ENCODE measurements at places on chromosomes 4 and X. TPM values are rescaled to one million over a fixed set of nuclear protein-coding genes. Genes with fewer than 3 reads are reported as not detected.
A peak's percentile ranks its signal among the peaks of the same experiment; 100 is the strongest.

GRCh38 chr4:128590034-128590740 lies 219.3 kb upstream of the JADE1 start:
- DNase-seq: no peak

DNA sequence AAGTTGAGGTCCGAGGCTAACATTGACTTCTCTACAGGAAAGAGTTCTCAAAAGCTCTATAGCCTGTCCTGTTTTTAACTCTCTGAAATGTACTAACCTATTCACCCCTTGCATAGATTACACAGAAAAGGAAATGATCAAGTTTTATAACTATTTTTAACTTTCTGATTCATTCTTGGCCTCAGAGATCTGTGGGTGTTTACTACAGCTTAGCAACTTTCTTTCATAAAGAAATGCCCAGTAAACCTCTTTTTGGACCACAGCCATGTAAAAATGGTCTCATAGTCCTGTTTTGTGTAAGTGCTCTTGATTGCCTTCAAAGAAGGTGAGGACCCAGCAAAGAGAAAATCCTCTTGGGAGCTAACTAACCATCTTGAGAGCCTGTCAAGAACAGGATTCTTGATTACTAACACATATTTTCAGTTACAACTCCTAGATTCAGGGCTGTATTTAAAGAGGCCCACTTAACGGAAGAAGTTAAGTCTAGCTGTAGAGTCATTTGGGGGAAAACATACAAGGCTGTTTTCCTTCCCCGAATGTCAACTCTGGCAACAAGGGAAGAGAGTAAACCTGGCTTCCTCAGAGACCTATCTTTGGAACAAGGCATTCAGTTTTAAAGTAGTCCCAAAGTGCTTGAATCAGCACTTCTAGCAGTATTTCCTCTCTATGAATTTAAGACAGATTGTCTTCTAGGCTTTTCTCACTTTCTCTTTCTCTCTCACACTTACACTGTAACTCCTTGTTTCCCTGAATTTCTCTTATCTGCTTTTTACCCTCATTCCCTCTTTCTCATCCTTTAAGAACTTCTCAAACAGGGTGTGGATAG lies 78.2 kb downstream of the IL21 start:
- DNase-seq: no peak

- DNase-seq: no peak
Measured at GRCh38 chr4:136768925-136769275, 763.4 kb downstream of the PCDH18 start.

GPM6B gene
- 5.2 TPM for total RNA-seq

- DNase-seq: no peak
Measured at GRCh38 chrX:15098505-15098904, 171.4 kb downstream of the ASB9 start.

LAS1L gene
- total RNA-seq: 27.4 TPM

- no peak for DNase-seq
Measured at GRCh38 chr4:76546327-76546726, 111.3 kb downstream of the SHROOM3 start.

- DNase-seq: peak; percentile 12
Measured at GRCh38 chr4:8637456-8637984, 45.0 kb downstream of the CPZ start.

GRCh38 chr4:188552741-188553275 lies 413.6 kb downstream of the TRIML1 start:
- no peak for DNase-seq

- no peak for DNase-seq
Measured at GRCh38 chr4:140053185-140053584, 100.8 kb downstream of the MAML3 start.

VCX3A gene
- not detected for total RNA-seq

GRCh38 chrX:118502161-118502789 lies 6.7 kb downstream of the DOCK11 start:
- DNase-seq: no peak

DNA sequence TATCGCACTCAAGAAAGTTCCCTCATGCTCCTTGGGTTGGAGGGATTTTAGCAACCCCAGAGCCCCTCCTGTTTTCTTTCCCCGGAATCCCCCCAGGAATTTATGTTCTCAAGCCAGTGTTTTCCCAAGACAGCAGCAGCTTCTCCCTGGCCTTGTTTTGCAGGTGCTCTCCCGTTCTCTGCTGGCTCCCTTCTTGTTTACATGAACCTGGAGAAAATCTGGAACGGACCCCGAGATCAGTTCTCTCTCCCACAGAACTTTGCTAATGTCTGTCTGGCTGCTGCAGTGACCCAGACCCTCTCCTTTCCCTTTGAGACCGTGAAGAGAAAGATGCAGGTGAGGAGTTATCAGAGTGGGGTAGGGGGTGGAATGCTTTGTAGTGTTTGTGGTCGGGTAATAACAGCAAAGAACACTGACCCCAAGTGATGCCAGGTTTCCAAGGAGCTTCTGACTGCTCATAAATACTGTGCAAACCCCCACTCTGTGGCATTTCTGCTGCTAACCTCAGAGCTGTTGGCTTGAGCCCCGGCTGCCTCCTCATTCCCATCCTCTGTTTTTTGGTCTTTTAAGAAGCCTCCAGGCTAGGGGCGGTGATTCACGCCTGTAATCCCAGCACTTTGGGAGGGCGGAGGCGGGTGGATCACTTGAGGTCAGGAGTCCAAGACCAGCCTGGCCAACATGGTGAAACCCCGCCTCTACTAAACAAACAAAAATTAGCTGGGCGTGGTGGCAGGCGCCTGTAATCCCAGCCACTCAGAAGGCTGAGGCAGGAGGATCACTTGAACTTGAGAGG lies 11.1 kb downstream of the SLC25A43 start:
- DNase-seq: no peak

GASK1B gene
- total RNA-seq: 12.6 TPM

- DNase-seq: no peak
Measured at GRCh38 chr4:69836287-69836686, 23.7 kb downstream of the SULT1E1 start.

CCDC110 gene
- total RNA-seq: not detected

DNA sequence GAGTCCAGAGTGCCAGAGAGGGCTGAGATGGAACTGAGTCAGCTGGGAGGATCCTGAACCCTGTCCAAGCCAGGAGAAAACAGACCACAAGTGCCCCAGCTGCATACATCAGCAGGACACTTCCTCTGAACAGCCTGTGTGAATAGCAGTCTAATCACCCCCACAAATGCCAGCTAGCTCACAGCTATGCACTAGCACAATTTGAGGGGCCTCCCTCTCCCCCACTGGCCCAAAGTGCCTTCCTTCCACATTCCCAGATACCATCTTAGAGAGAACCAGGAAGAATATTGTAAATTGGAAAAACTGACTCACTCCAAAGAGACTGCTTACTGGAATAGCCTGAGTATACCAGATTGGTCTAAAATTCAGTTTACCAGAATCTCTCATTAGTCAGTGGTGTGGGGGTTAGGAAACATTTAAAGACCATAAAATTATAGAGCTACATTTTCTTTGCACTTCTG lies 292.6 kb upstream of the KLF3 start:
- DNase-seq: no peak

GRCh38 chr4:10243856-10244255 lies 127.3 kb upstream of the WDR1 start:
- DNase-seq: no peak

DNA sequence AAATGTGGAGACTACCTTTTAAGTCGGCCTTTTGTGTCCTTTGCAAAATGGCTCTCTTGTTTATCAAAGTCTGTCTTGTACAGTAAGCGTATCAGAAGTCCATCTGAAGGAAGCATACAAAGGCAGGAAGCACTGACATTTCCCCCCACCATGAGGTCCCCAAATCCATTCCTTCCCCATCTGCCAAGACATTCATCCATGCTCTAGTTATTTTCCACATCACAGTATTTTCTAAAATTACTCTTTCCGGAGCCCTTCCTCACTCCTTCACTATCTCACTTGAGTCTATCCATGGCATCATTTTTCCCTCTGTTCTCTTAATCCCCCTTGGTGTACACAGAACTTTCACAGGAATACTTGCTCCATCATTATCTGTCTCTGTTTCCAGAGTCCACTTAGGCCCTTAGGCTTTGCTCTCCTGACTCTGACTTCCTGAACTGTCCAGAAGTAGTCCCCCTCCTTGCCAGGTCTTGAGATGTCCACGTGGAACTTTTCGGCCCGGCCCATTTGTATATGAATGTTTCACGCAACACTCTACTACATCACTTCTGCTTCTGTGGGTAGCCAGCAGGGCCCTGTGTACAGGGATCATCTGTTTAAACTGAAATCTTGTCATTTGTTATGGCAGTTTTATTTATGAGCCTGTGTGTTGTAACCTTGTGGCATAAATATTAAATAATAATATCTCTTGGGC lies 2.1 kb downstream of the SEL1L3 start:
- peak; percentile 82 for DNase-seq

FGFBP2 gene
- total RNA-seq: 4.0 TPM

- DNase-seq: no peak
Measured at GRCh38 chr4:147735413-147736301, 3.8 kb downstream of the ARHGAP10 start.

DNA sequence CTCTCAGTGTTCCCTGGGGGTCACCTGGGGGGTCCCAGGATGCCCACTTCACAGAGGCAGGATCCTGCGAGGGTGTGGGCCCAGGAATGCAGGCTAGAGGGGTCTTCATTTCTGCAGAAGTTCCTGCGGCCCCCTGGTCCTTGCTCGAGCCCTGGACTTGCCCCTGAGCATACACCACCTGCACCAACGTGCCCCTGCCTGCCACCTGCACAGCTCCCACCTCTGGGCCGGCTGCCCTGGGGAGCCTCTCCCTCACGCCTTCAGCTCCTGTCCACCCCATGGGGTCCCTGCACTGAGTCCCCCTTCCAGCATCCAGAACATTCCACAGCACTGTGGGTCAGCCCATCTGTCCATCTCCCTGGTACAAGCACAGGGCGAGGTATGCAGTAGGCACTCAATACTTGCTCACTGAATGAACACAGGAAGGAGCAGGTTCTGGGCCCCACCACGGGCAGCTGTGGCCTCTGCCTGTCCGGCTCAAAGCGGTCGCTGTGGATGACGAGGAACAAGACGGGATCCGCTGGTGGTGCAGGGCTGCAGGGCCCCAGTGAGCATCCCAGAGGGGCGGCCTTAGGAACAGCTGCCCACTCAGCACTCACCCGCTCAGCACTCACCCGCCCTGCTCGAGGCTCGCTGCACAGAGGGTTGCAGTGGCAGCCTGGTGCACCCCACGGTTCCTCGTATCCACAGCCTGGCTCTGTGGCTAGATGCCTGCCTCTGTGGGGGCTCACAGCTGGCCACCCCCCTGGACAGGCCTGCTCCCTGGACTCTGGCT lies 70.5 kb upstream of the MXD4 start:
- DNase-seq: no peak

- DNase-seq: no peak
Measured at GRCh38 chrX:10212395-10212794, 55.6 kb downstream of the CLCN4 start.

SHROOM3 gene
- 98.5 TPM for total RNA-seq

GRCh38 chr4:38625508-38625907 lies 38.5 kb upstream of the KLF3 start:
- DNase-seq: no peak

- no peak for DNase-seq
Measured at GRCh38 chr4:123232439-123232838, 164.2 kb upstream of the SPRY1 start.

DNA sequence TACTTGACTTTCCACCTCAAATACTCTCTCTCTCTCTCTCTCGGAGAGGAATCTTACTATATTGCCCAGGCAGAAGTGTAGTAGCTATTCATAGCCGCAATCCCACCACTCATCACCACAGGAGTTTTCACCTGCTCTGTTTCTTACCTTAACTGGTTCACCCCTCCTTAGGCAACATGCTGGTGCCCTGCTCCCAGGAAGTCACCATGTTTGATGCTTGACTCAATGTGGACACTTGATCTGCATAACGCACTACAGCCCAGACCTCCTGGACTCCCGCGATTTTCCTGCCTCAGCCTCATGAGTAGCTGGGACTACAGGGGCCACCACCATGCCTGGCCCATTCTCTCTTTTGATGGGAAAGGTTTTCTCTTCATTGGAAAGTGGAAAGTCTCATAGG lies 271.8 kb downstream of the FBXW7 start:
- DNase-seq: no peak

SMIM10L2A gene
- 2.1 TPM for total RNA-seq

DNA sequence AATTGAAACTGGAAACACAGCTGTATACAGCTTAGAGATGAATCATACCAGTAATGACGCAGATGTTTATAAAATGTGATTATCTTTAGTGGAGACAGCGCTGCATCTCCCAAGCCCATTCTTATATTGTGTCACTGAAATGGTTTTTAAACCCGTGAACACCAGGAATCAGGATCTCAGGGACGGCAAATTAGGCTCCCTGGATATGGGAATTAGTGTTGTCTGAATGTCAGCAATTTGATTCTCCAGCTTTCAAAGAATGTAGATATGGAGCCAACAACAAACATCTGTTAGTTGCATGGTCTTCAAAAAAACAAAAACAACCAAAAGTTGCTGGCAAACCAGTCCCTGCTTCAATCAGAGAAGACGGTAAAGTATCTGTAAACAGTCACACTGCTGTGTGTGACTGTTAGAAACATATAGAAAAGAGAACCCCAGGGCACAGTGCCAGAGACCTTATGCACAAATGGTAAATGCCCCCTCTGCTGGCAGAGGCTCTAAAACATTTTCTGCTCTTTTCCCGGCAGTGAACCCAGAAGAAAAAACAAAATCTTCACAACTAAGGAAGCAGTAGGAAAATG lies 351.9 kb upstream of the FTHL17 start:
- no peak for DNase-seq

DNA sequence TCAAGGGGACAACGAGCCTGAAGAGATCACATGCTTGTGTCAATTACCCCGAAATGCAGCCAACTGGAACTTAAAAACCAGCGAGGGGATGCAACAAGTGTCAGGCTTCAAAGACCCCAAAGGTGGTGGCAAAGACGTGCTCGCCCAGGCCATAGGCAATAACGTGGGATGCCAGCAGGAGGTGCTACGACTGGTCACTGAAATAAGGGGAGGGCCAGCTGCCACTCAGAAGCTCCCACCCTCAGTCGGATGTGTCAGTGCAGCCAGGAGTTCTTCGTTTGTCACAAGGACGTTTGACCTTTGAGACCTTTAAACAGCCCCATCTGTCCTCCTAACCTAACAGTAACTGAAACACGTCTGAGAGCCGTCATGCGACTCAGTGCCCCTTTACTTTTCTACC lies 556.8 kb upstream of the PCDH10 start:
- DNase-seq: no peak

GRCh38 chr4:188573104-188573503 lies 433.9 kb downstream of the TRIML1 start:
- DNase-seq: no peak

DNA sequence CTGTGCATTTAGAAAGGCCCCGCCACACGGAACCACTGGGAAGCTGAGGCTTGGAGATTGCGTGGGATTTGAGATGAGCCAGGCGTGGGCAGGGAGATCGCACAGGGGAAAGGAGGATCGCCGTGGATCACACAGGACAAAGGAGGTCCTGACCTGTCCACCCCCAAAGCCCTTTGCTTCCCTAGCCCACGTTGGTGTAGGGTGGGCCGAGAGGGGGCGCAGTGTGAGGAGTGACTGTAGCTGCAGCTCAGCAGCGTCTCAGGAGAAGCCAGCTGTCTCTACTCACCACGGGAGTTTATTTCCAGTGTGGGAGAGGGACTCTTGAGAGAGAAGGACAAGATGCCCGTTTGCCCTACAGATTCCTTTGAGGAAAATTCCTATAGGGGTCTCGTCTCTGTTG lies 62.1 kb downstream of the TBL1X start:
- DNase-seq: no peak
